Cardiac muscle cell (in vitro differentiated cells and primary cell): ENCODE measurements at places on chromosomes 4 and X.
A peak's percentile ranks its signal among the peaks of the same experiment; 100 is the strongest.

DNA sequence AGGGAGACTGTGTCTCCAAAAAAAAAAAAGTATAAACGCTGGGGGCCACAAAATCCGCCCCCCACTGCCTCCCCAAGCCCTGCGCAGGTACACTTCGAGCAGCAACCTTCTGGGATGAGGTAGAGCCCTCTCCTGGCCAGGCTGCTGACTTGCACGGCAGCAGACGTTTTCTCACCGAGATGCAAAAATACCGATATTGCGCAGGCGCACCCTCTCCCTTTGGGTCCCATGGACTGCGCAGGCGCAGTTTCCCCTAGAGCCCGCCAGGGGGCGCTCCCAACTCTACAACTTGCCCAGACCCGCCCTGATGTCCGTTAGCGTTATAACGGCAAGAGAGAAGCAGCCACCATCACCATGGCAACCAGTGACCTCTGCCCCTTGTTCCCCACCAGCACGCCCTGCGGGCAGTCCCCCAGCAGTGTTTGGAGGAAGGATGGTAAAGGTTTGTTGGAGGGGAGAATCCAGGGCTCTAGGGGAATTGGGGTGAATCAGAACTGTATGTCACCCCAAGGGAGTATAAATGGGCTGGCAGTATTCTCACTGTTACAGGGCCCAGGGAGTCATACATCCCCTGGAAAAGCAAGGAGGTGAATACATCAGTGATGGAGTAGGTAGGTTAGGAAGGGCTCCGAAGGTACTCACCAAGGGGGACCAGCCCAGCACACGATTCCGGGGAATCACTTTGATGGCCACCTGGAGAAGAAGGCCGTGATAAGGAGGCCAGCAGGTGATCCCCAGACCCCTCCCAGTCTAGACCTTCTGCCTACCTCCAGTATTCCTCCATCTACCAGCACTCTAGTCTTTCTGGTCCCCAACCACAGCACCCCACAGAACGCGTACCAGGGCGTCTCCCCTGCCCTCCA lies 1.5 kb downstream of the PIM2 start:
- peak; percentile 95 for DNase-seq

DNA sequence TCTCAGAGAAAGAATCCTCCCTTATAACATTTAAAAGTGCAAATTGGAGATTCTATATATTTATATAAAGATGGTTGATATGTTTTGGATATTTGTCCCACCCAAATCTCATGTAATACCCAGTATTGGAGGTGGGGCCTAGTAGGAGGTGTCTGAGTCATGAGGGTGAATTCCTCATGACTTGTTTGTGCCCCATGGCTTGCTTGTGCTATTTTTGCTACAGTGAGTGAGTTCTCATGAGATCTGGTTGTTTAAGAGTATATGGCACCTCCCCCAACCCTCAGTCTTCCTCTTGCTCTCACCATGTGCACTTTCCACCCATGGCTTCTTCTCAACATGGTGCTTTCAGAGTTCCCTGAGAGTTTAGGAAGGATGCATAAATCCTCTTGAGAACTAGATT lies 9.5 kb upstream of the ANKRD50 start:
- no peak for DNase-seq

GRCh38 chrX:38820751-38821150 lies 19.5 kb downstream of the MID1IP1 start:
- no peak for DNase-seq

DNA sequence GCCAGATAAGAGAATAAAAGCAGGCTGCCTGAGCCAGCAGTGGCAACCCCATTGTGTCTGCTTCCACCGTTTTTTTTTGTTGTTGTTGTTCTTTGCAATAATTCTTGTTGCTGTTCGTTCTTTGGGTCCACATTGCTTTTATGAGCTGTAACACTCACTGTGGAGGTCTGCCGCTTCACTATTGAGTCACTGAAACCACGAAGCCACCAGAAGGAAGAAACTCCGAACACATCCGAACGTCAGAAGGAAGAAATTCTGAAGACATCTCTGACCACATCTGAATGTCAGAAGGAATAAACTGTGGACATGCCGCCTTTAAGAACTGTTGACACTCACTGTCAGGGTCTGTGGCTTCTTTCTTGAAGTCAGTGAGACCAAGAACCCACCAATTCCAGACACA lies 110.5 kb downstream of the PCDH18 start:
- no peak for DNase-seq

DNA sequence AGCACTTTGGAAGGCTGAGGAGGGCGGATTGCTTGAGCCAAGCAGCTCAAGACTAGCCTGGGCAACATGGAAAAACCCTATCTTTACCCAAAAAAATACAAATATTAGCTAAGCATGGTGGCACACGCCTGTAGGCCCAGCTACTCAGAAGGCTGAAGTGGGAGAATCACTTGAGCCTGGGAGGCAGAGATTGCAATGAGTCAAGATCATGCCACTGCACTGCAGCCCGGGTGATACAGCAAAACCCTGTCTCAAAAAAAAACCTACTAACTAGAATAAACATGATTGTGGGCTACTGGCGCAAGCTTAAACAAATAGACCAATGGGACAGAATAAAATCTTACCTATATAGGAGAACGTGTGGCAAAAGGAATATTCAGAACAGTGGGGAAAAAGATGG lies 7.3 kb downstream of the CDKL2 start:
- no peak for DNase-seq

GRCh38 chrX:45274576-45274975 lies 73.9 kb upstream of the DIPK2B start:
- peak; percentile 46 for DNase-seq

DNA sequence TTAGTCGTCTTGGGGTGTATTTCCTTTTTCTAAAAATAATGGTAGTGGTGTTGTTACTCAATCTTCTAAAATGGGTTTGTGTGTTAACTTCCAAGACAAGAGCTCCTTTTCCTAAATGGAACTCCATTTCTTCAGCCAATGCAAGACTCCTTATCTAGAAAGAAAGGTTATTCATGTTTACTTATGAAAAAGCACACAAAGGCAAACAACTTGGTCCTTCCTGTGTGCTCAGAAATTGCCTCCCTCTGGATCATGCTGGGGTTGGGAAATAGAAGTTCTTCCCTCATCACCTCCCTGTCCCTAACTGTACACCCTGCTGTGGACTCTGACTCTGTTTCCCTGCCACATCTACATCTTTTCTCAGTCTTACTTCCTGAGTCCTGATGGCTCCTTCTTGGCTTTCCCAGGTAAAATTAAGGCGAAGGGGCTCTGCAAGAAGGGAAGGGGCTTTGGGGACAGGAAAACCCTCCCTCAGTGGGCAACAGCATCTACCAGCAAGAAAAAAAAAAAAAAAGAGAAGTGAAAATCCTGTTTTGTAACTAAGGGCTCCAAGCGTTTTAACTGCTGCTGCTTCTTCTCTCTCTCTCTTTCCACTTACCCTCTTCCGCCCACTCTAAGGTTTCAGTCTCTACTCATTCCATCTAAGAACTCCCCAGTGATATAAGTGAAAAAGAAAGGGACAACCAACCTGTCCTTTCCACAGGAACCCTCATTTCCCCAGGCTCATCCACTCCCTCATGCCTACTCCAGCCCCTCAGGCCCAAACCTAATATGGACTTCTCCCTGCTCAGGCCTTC lies 19.8 kb upstream of the TASL start:
- no peak for DNase-seq
